ENCODE measurements at places on chromosomes 16 and 17.

GRCh38 chr17:16459855-16460550 lies 32.0 kb downstream of the LRRC75A start:
- DNase-seq = no peak

DNA sequence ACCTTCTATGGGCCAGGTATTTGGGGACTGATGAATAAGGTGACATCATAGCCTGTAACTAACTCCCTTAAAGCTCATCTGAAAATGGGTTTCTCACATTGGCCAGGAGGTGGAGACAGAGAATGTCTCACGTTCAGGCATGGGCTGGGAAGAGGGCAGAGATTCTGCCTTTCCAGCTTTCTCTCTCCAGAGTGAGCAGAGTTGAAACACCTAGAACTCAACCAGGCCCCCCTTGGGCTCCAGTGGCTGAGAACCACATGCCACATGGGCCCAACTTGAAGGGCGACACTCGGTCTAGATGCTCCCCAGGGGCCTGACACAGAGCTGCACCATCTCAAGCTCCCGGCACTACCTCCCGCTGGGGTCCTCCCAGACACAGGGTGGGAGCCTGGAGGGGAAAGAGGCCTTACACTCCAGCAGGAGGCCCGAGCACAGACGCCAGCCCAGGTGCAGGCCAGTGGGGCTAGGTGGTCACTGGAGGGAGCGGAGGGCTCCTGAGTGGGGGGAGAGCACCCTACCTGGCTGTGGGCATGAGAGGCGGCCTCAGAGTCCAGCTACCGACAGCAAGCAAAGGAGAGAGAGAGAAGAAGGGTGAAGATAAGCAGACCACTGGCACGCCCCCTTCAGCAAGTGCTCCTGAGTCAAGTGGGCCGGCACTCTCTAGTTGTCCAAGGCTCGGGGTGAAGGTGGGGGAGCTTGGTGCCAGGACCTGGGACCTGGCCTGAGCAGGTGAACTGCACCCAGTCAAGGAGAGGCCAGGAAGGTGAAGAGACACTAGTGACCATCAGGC lies 55.9 kb downstream of the MYO18A start:
- DNase-seq = peak; percentile 46

DNA sequence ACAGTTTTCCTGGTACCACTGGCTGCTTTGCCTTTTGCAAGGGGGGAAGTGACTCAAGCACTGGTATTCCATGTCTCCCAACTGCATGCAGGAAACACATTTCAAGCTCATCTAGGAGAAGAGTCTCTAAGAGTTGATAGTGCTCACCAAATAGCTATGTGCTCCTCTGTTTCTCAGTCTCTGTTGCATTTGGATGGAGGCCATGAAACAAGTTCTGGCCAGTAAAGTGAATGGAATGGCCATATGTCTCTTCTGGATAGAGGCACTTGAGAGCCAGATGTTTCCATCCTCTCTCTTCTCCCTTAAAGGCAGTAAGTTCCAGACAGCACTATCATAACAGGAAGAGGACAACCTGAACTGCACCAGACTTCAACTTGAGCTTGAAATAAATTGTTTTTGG lies 60.6 kb downstream of the C16orf82 start:
- DNase-seq = no peak

- DNase-seq = no peak
Observed at GRCh38 chr17:58280480-58281217, at the start of gene MPO. Gene MPO, minus strand, starts transcription at chr17:58280935. Its CDS starts 177 bp downstream, at chr17:58280758.

- no peak for DNase-seq
Observed at GRCh38 chr17:14471052-14471451, 170.2 kb downstream of the HS3ST3B1 start.

DNA sequence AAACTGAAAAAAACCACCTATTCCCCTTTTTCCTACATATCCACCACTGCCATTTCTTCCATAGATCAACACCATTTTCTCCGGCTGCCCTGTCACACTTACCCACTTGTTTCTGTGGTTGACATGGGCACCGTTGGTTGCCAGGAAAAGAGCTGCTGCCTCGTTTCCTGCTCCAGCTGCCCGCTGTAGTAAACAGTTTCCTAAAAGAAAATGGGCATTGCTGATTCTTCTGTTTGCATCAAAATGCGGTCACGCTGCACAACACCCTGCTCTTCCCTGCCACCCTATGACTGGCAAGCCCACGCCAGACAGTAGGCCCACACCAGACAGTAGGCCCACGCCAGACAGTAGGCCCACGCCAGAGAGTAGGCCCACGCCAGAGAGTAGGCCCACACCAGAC lies 46.3 kb downstream of the CYB5D2 start:
- DNase-seq = no peak

DNA sequence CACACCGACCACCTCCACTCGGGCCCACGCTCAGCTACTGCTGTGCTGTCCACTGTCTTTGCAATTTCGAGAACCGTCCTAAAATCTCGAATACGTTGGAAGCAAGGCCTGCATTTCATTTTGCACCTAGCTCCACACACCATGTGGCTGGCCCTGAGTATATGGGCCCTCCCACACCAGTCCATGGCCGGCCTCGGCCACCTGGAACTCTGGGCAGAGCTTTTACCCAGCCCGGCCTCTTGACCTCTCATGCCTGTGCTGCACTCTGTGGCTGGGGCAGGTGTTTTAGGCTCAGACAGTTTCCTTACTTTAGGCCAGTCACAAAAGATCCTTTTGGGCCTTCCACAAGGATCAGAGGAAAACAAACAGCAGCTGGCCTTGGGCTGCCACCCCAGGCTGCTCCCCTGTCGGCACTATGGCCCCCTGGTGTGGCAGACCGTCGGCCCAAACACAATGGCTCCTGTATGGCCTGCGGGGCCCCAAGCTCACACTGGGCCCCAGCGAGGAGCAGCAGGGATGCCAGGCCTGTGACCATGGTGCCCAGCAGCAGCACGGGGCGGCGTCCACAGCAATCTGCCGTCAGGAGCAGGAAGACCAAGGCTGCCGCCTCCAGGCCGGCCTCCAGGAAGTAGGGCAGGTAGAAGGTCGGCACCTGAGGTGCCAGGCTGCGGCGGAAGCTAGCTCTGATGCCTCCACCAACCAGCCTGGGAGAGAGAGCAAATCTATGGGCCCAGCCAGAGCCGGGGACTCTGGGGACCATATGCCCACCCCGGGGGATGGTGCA lies 2.5 kb downstream of the SLC22A31 start:
- DNase-seq = no peak

DNA sequence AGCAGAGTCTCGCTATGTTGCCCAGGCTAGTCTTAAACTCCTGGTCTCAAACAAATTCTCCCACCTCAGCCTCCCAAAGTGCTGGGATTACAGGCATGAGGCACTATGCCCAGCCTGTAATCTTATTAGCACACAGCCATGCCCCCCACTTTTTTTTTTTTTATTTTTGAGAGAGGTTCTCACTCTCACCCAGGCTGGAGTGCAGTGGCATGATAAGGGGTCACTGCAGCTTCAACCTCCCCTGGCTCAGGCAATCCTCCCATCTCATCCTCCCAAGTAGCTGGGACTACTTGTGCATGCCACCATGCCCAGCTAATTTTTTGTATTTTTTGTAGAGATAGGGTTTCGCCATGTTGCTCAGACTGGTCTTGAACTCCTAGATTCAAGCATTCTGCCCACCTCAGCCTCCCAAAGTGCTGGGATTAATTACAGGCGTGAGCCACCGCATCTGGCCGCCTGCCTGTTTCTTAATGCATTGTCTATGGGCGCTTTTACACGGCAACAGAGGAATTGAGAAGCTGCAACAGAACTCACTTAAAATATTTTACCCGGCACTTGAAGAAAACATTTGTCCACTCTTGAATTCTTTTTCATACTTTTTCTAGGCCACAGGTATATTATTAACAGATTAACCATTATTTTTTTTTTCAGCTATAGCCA lies 8.8 kb upstream of the CEP20 start:
- no peak for DNase-seq

GRCh38 chr17:29066047-29066446 lies 23.1 kb downstream of the PIPOX start:
- no peak for DNase-seq

GRCh38 chr17:28053044-28053670 lies 10.7 kb downstream of the NLK start:
- no peak for DNase-seq

- no peak for DNase-seq
Observed at GRCh38 chr17:15440347-15440746, 27.1 kb downstream of the CDRT4 start.

DNA sequence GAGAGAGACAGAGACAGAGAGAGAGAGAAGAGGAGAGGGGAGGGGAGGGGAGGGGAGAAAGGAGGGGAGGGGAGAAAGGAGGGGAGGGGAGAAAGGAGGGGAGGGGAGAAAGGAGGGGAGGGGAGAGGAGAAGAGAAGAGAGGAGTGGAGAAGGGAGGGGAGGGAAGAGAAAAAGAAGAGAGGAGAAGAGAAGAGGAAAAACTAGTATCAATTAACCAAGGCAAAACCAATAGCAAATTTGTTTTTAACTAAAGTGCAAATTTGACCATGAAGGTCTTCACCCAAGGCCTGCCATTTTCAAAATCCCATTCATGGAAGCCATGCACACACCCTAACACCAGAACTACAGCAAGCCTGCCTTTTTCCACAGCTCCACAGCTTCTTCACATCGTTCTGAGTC lies 16.6 kb downstream of the GRIN2A start:
- no peak for DNase-seq

- DNase-seq = no peak
Observed at GRCh38 chr16:54125751-54126655, 160.6 kb downstream of the IRX3 start.

DNA sequence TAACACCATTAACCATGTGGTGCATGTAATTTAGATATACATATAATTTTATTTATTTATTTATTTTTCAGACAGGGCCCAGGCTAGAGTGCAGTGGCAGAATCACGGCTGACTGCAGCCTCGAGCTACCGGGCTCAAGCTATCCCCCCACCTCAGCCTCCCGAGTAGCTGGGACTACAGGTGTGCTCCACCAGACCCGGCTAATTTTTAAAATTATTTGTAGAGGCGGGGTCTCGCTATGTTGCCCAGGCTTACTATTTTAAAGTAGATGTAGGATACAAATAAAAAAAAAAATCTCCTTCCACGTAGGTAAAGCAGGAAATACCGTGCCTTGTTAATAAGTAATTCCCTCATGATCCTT lies 446 bp upstream of the COQ7 start:
- no peak for DNase-seq

DNA sequence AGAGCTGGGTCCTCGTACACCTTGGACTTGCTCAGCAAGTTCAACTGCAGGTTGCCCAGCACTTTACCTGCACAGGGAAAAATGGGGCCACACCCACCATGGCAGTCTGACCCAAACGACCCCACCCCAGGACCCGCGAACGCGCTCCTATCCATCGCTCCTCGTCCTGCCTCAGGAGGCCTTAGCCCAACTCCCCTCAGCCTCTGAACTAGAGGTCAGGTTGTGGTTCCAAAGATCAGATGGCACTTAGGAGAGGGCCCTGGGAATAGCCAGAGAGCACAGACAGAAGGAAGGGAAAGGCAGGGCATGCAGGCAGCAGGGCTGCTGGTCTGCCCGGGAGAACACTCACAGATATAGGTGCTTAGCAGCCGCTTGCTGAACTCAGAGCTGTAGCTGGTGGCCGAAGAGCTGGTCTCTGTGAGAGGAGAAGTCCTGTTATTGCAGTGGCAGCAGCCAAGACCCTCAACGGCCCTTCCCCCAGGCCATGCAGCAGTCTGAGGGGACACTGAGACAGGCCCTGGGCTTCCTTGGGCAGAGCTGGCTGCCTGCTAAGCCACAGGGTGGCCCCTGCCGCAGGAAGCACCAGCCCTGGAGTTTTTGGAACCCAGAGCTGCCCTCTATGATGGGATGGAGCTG lies 6.9 kb downstream of the ZACN start:
- DNase-seq = no peak

Data from stimulated activated CD4-positive, alpha-beta T cell treated with anti-CD3 and anti-CD28 coated beads, Interleukin-15, amount 100 ng/mL, for 24 hours (primary cell).